ENCODE measurements at places on chromosomes 2 and 18.

DNA sequence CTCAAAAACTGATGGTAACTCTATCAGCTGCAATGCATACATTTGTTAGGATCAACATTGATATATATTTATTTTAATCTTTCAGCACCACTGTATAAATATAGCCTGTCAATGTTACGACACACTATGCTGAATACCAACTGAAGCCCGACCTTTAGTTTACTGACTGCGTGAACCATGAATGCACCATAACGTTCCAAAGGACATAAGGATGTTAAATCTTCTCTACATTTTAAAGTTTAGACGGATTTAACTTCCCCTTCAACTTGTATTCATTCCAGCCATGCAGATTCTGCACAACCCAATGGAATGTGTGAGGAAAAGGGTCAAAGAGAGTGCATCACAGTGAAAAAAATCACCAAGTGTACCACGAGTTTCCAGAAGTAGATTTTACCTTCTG, 489.5 kb downstream of the IRS1 start:
- DNase-seq, result no peak

GRCh38 chr2:84459944-84460429, 907 bp upstream of the SUCLG1 start:
- no peak for DNase-seq

- DNase-seq, result no peak
Measured at GRCh38 chr2:96587843-96588242, 50.3 kb downstream of the KANSL3 start.

GRCh38 chr2:38267270-38267925, 109.7 kb downstream of the ATL2 start:
- no peak for DNase-seq

- DNase-seq, result no peak
Measured at GRCh38 chr2:60553495-60554073, at the start of gene BCL11A. Gene BCL11A (minus strand): TSS chr2:60553654. CDS start chr2:60553270, 384 bp downstream.

GRCh38 chr2:219060821-219061791, at the start of gene IHH:
Gene IHH (minus strand): TSS chr2:219060921. CDS start chr2:219060467, 454 bp downstream.
- DNase-seq, result no peak

- DNase-seq, result no peak
Measured at GRCh38 chr2:113157897-113158753, 15.6 kb upstream of the PSD4 start.

Measured in stimulated activated CD4-positive, alpha-beta T cell treated with anti-CD3 and anti-CD28 coated beads, Interleukin-12 subunit alpha, Interleukin-12 subunit beta, amount 100 ng/mL, for 48 hours (primary cell).